ENCODE measurements at places on chromosomes 3 and 15.

DNA sequence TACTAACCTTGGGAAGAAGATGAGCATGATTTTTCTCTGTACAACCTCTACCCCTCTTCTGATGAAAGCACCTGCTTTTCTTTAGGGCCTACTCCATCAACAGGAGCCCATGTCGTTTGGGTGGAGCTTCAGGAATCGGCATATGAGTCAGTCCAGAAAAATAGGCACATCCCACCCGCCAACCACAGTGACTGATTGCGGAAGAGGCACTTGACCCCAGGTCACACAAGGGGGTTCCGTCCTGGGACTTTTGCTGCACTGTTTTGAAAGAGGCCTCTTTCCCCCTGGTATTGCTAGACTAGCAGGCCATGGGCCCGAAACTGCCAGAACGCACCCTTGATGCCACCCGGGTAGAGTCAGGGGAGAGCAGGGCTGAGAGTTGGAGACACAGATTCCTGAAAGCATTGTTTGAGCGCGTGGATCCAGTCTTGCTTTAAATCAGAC is 19.3 kb upstream of the NRROS start:
- no peak for DNase-seq

DNA sequence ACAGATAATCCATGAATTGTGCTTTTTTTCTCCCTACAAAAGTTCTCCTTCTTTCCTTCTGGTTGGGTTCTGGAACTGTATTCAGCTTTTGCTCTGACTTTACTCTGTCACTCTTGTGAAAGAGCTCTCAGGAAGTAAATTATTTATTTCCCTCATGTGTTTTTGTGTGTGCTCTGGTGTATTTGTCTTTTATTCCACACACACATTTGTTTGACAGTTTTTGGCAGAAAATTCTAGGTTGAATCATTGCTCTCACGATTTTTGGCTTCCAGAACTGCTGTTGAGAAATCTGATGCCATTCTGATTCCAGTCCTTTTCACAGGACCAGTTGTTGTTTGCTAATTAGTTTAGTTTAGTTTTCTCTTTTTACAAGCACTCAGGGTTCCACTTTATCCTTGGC is 172.8 kb downstream of the PLCH1 start:
- DNase-seq, result no peak

DNA sequence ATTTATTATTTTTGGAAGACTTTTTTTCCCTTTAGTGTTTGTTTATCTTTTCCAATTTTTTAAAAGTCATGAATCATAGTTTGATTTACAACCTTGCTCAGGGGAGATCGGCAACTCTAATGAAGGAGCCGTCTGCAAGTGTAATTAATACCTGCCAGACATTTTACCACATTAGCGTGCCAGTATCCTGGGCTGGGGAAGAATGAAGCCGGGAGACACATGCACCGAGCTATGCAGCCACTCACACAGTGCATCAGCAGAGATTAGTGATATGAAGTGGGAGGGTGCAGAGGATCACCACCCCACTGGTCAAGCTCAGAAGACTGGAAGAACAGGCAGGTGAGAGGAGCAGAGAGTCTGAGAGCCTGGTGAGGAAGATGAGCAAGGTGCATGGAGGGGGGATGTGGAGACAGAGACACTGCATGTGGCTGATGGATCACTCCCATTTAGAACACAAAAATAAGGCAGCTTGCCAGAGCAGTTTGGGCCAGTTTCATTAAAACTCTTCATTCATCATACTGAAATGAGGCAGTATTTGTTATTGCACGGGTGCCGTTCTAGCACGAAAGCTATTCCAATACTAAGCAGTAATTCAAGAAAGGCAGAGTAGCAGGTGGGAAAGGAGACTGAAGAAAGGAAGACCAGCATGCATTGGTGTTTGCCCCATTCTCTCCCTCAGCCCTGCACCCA is 821.6 kb downstream of the TUSC7 start:
- DNase-seq, result no peak

- DNase-seq, result no peak
Observed at GRCh38 chr3:5187920-5188418, 462 bp downstream of the EDEM1 start.

DNA sequence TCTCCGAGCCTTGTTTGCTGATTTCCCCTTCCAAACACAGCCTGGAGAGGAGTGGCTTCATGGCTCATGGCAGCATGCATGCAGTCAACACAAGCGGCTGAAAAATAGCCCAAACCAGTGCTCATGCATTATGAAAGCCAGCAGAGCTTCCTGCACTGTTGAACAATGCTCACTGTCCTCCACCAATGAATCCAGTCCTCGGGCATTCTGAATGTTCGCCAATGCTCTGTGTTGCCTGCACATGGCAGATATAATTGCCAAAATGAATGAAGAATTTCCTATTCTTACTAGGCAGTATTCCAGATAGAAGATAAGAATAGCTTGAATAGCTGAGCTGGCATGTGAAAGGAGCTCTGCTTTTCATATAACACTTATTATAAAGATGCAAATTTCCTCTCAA is 252.7 kb downstream of the ROBO1 start:
- no peak for DNase-seq

DNA sequence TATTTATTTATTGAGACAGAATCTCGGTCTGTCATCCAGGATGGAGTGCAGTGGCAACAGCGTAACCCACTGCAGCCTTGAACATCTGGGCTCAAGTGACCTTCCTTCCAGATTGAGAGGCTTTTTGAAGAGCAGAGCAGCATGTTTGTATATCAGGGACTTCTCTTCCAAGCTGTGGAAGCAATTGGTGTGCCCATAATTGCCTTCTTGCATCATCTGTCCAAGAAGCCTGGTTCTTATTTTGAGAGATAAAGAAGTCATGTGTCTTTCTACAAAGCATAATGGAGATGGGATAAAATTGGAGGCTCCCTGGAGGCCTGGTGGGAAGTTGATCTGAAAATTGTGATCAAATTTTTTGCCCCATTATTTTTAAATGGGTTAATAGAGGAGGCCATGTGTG is 183.8 kb upstream of the MCTP2 start:
- no peak for DNase-seq

DNA sequence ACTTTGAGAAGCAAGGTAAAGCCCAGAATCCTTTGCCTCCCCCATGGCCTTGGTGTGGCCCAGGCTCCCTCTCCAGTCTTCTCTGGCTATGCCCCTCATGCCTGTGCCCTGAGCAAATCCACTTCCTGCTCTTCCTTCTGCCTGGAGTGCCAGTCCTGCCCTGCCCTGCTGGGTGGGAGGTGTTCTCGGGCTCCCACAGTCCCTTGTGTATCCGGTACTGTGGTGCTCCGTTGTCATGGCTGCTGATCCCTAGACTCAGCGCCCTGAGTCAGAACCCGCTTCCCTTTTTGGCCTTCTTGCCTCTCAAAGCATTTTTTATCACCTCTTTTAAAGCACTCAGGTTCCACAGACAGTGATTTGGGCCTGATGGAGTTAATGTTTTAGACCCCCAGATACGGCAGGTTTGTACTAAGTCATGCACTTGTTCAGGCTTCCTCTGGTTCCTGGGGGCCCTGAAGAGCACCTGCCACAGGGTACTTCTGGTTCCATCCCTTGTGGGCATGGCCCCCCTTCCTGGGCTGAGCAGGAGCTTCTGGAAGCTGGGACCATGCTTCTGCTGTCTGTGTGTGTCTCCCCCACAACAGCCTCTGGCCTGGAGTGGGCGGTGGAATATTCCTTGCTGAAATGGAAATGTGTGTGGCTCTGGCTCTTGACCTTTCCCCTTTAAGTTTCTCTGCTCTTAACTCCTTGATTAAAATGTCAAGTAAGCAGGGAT is 29.6 kb upstream of the ADAMTS7 start:
- DNase-seq, result no peak

DNA sequence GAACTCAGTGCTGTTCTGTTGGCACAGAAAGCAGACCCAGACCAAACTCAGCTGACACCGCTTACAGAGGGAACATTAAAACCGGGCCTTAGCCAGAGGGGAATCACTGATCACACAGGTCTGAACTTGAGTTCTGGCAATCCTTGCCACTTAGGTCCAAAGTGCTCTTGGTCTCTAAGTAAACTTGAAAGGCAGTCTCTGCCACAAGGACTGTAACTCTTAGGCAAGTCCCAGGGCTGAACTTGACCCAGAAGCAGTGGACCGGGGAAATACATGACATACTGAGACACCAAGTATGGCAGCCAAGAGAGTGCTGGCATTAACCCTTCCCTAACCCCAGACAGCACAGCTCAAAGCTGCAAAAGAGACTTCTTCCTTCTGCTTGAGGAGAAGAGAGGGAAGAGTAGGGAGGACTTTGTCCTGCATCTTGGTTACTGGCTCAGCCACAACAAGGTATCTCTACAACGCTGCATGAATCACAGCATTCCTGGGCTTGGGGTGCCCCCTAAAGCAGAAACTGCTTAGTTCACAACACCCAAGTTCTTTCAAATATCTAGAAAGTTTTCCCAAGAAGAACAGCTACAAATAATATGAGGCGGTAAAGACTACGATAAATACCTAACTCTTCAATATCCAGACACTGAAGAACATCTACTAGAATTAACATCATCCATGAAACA is 32.5 kb downstream of the NAALADL2 start:
- DNase-seq, result no peak

DNA sequence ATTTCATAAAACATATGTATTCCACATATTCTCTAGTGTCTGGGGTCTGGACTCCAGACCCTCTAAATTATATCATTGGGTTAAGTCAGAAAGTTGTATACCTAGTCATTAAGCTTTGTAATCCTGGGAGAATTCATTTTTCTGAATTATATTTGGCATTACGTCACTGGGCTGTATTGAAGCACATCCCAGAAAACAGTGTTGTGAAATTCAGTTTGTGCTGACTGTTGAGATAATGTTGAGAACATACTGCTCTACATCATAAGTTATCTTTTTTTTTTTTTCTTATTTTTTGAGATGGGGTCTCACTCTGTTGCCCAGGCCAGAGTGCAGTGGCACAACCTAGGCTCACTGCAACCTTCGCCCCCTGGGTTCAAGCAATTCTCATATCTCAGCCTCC is 153.1 kb upstream of the STT3B start:
- no peak for DNase-seq

GRCh38 chr3:46947981-46948791 is 28.4 kb downstream of the CCDC12 start:
- DNase-seq, result no peak

DNA sequence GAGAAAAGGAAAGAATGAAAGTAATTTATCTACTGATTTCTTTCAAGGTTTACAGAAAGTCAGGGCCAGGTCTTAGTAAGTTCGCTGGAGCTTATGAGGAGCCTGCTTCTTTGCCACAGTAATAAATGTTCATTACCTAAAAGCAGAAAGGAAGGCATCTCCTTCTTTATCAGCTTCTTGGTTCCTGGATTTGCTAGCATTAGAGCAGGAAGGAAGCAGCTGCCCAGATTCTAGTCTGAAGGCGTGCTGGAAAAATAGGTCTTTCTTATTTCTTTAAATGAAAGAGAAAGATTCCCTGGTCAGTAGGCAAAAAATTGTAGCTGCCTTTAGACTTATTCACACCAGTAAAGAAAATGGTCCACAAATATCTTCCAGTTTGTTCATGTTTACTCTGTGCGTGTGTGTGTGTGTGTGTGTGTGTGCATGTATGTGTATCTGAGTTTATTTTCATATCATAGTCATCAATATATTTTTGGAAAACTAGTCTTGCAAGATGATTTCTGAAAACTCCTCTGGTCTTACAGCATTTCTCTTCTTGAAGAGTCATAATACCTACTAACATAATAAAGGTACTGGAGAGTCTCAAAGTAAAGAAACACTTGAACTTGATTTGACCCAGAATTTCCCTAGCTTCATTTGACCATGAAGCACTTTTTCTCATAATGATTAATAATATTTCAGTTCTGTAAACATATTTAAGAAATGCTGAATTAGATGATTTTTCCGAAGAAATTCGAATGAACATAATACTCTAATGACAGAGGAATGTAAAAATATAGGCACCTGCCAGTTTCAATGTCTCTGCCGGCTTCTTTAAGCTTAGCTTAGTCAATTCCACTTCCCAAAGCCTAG is 255.3 kb upstream of the ZPLD1 start:
- no peak for DNase-seq

DNA sequence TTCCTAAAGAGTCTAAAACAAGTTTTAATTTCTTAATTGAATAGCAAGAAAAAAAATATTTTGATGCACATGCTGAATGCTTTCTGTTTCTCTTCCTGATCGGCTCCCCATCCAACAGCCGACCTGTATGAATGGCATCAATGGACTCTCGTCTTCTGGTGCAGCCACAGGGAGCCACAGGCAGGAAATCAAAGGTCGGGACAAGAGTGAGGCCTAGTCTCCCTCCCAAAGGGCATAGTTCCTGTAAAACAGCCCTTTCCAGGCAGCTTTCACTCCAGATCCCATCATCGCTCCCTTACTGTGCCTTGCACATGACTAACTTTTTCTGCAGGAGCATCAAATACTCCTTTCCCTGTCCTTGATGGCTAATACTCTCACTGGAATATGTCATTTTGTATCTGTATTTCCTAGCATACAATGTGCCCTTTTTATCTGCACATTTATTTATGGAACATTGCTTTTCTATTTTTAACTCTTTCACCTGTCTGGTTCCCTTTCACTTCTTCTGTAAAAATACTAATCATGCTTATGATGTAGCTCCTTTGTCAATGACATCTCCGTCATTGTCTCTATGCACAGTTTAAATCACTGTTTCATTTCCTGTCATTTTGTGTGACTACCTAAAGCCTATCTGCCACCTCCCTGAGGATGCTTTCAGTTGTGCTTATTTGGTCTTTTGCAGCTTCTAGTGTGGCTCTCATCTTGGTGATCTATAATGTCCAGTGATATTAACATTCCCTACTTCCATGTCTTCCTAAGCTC is 326.2 kb downstream of the CTNNB1 start:
- no peak for DNase-seq

GRCh38 chr15:88299497-88299896 is 43.0 kb upstream of the NTRK3 start:
- no peak for DNase-seq

DNA sequence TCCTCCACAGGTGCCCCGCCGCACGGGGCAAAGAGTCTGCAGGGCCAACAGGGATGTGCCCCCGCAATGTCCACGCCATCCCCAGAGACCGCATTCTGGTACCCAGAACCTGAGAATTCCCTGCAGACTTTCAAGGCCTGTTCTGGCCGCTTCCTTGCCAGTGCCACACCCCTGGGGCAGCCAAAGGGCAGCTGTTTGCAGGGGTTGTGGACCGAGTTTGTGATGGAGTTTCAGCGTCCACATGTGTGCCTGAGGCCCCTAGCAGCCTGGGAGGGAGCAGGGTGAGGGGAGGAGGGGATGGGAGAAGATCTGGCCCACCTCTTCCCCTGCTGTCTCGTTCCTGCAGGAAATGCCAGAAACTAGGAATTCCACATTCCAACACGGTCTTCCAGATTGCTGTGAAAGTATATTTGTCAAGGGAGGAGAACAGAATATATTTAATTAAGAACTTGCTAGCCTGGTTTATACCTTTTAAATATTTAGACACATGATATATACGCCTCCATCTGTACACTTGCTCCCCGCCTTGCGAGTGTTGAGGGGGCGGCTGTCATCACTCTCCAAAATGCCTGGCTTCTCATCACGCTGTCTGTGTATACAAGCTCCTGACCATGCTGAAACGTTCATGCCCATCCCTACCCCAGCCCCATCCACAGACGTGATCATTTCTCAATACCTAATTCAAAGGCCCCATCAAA is 31.1 kb upstream of the RASA2 start:
- DNase-seq, result no peak

Measured in NCI-H1417 treated with DMSO at 0.1 percent for 48 hours (cell line).